ENCODE measurements at places on chromosomes 5 and 9. TPM values are rescaled to one million over a fixed set of nuclear protein-coding genes. Genes with fewer than 3 reads are reported as not detected.

DNA sequence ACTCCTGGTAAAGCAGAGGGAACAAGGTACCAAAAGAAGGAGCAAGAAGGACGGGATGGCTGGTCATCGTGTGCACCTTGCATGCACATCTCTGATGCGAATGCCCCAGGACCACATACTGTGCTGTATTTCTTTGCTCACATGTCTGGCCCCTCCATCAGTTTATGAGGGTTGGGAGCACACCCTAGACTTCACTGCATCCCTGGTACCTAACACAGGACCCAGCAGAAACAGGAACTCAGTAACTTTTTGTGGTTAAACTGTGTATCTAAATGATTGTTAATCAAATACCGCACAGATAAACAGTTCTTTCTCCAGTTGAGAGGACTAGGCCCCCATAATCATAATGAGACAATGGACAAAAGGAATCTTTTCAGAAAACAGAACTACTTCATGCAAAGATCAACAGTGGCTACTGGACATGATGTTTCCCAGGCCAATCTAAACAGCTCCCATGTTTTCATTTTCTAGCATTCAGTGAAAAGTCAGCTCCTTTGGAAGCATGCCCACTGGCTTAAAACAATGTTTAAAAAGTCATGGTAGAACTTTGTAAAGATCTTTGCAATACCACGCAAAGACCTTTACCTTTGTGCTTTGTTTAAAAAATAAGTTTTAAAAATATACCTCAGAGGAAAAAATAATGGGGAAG is 55.5 kb upstream of the IFNK start:
- no peak for DNase-seq

GRCh38 chr9:104740621-104741020 is 6.9 kb upstream of the NIPSNAP3A start:
- DNase-seq: no peak

The PLEKHG4B gene
- 0.35 TPM for total RNA-seq

The RLN2 gene
- total RNA-seq: not detected

The PCDHGA10 gene
- total RNA-seq: 2.0 TPM

- no peak for DNase-seq
These were observed 23.2 kb upstream of the DAB2 start for GRCh38 chr5:39447968-39448367.

DNA sequence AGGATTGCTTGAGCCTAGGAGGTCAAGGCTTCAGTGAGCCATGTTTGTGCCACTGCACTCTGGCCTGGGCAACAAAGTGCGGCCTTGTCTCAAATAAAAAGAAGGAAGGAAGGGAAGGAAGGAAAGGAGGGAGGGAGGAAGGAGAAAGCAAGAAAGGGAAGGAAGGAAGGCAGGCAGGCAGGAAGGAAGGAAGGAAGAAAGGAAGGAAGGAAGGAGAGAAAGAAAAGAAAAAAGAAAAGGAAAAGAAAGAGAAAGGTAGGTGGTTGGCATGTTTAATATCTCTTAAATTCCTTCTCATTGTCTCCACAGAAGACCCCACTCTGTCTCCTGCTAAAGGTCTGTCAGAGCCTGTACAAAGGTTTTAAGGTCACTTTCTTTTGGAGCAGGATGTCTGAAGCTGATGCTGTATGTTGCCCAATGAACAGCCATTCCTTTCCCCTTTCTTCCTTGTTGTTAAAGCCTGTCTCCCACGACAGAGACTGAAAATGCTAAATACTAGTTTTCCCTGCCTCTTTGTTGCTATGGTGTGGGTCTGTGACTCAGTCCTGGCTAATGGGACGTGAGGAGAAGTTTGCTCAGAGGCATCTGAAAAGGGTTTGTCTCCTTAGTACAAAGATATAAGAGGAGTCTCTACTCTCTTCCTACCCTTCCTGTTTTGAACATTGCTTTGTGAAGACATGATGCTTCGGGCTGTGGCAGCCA is 213.3 kb downstream of the PCSK1 start:
- DNase-seq: no peak

GRCh38 chr9:124602204-124602603 is 95.0 kb upstream of the NR5A1 start:
- no peak for DNase-seq

- DNase-seq: no peak
These were observed 9.7 kb upstream of the ZNF354A start for GRCh38 chr5:178740181-178740557.

GRCh38 chr5:50699737-50700136 is 33.3 kb downstream of the PARP8 start:
- DNase-seq: no peak

Measured in pancreas (tissue), 10 donors.